ENCODE measurements at places on chromosomes 4 and X.

- no peak for DNase-seq
These were observed 90.8 kb downstream of the NHSL2 start for GRCh38 chrX:72001471-72001870.

DNA sequence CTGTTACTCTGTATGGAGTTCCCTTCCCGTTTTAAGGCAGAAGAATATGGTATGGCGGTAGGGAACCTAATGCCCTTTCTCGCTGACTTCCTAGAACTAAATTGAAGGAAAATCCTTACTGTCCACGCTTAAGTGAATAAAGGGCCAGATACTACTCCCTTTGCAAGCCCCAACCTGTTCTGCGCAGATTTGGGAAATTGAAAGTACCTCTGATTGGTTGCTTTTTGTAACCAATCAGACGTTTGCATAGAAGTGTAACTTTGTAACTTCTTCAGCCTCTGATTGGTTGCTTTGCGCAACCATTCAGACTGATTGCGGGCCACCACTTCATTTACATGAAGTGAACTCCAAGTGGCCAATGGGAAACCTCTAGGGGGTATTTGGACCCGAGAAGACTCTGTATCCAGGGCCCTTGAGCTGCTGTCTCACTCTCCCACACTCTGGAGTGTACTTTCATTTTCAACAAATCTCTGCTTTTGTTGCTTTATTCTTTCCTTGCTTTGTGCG lies 1.2 kb upstream of the TMEM33 start:
- DNase-seq: no peak

GRCh38 chr4:124290678-124291077 lies 421.9 kb downstream of the ANKRD50 start:
- no peak for DNase-seq

GRCh38 chr4:53132132-53132891 lies 233.5 kb downstream of the SCFD2 start:
- peak; percentile 23 for DNase-seq

DNA sequence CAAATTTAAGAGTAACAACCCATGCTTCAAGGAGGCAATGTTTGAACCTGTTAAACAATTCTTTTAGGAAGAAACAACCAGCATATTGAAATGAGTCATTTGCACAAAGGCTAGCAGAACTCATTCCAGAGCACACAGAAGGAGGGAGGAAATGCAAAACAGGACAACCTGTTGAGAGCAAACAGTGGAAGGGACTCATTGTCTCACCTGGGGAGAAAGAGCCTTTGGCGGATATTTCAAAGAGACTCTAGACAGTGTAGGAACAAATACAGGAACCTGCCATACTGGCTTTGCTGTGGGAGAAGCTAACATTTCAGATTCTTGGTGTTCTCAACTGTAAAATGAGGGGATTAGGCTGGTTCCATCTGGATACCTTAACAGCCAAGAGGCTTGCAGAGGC lies 14.8 kb upstream of the RASGEF1B start:
- no peak for DNase-seq

DNA sequence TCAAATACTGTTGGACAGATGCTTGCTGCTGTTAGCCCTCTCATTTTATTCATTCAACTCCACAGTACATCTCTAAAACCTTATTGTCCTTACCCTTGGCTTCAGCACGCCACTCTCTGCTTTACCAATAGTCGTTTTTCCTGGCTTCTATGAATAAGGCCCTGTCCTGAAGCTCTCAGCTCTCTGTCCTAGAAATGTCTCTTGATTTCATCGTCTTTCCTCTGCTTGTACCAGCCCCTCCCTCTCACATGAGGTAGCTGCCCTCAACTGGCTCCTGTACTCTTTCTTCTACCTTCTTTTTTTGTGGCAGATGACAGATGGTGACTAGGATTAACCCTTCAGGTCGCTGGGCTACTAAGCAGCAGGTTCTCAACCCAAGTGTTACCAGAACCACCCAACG lies 11.4 kb downstream of the ADGRA3 start:
- no peak for DNase-seq

DNA sequence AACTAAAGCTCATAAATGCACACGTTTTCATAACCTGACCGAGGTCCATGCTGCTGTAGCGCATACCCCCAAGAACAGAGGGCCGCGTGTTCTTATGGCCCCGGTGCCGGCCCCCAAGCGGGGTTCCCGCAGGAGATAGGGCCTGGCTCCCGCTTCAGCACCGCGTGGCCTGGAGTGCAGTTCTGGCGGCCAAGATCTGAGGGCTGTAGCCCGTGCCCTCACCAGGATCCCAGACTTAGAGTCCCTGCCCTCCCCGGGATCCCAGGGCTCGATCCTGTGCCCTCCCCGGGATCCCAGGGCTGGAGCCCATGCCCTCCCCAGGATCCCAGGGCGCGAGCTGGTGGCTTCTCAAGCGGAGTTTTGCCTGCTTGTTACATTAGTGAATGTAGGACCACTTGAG lies 1.0 kb upstream of the GRPEL1 start:
- DNase-seq: no peak

DNA sequence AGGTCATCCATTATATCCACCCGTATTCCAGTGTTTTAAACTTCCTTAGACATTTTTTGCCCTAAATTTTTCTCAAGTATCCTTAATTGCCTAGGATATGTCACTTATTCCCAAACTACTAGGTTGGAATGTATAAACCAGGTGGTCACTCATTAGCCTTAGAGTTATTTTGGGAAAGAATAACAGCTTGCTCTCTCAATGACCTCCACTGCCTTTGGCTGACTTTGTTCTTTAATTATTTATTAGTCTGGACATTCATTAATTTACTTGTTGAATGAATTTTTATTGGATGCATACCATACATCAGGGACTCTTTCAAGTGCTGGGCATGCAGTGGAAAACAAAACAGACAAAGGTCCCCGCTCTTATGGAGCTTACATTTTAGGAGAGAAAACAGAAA lies 609.3 kb upstream of the IGFBP7 start:
- no peak for DNase-seq

DNA sequence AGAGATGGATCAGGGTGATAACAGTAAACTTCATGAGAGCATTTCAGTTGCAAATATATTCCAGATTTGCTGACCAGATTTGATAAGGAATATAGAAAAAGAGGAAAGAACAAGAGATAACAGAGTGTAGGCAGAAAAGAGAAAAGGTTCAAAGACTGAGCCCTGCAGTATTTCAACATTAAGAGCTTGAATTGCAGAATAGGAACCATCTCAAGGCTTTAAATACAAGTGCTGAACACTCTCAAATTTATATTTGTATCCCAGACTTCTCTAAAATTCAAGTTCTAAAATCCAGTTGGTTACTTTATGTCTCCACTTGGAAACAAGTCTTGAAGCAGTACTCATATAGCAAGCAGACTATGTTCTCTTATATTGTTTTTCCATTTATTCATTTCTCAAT lies 9.7 kb upstream of the MYOZ2 start:
- no peak for DNase-seq

DNA sequence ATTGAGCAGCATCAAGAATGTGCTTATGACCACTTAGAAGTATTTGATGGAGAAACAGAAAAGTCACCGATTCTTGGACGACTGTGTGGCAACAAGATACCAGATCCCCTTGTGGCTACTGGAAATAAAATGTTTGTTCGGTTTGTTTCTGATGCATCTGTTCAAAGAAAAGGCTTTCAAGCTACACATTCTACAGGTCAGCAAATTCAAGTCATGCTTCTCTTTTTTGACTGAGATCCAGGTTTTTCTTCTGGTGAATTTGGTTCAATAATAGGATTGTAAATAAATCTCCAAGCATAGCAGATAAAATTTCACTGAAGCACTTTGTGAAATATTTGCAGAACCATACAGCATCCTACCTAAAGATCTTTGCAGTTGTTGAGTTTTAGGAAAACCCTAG lies 218.1 kb downstream of the TLL1 start:
- DNase-seq: no peak
